ENCODE measurements at places on chromosomes 3 and 15.

DNA sequence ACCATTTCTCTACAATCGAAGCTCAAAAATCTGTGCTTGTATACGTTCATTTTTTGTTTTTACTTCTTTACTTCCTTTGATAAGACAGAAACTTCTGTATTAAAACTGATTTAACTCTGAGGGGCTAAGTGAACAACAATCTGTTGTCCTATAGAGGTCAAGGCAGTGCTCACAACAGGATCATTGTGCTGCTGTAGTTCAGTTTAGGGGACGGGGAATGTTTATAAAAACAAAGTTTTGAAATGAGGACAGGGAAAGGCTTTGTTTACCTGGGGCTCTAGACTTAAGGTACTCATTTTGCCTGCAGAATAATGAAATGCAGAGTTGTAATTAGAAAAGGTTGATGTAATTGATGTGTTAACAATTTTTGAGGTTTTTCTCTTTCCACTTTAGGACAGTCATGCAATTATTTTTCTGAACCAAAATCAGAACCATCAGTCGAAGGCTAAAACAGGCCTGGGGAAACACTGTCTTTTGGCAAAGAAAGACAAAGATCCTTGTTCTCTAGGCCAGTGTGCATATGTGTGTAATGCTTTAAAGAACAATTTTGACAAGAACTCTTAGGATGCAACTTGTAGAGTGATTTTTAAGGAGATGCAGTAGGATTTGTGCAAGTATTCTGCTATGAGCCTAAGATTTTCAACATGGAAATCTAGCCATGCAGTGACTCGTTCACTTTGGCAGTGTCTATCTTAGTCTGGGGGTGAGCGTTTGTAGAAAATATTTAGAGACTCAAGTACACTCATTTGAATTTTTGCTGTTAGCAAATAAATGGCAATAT lies 165.2 kb downstream of the PGPEP1L start:
- no peak for DNase-seq

GRCh38 chr15:44159492-44159891 lies 35.6 kb downstream of the FRMD5 start:
- no peak for DNase-seq

DNA sequence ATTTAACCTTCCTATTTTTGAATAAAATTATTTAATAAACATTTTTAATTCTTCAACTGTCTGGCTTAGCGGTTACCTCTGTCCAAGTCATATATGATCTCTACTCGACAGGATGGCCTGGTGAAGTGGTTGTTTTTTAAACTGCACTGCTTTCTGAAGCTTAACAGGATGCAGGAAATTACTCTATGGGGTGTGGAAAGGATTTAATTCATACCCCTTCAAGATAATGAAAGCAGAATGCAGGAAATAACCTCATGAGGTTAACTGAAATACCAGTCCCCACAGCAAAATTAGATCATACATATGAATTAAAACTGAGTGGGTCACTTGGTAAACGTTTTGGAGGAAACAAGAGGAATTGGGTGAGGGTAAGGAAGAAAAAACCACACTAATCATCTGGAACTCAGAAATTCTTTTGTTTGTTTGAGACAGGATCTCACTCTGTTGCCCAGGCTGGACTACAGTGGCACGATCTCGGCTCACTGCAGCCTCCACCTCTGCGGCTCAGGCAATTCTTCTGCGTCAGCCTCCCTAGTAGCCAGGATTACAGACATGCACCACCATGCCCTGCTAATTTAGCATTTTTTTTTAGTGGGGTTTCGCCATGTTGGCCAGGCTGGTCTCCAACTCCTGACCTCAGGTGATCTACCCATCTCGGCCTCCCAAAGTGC lies 50.1 kb downstream of the LYSMD4 start:
- no peak for DNase-seq

DNA sequence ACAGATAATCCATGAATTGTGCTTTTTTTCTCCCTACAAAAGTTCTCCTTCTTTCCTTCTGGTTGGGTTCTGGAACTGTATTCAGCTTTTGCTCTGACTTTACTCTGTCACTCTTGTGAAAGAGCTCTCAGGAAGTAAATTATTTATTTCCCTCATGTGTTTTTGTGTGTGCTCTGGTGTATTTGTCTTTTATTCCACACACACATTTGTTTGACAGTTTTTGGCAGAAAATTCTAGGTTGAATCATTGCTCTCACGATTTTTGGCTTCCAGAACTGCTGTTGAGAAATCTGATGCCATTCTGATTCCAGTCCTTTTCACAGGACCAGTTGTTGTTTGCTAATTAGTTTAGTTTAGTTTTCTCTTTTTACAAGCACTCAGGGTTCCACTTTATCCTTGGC lies 172.8 kb downstream of the PLCH1 start:
- DNase-seq, result no peak

- no peak for DNase-seq
Measured at GRCh38 chr3:133930341-133930933, 34.8 kb upstream of the RAB6B start.

Measured in activated CD8-positive, alpha-beta memory T cell treated with anti-CD3 and anti-CD28 coated beads for 48 hours (primary cell).